ENCODE measurements at places on chromosomes 2 and 18.

DNA sequence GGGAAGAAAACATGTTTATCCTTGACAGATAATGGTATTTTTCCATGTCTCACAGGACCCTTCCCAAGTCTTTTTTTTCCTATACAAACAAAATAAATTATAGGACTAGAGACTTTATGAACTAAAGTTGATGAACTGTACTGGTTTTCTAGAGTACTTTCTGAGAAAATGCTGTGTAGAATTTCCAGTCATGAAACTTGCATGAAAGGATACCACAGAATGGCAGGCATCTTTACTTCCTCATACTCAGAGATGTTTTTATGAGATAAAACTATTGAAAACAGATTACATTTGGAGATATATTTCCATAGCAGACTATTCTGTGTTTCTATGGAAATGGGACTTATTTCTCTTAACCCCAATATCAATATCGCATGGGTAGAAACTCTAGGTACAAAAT, 403.5 kb downstream of the PARD3B start:
- no peak for DNase-seq

DNA sequence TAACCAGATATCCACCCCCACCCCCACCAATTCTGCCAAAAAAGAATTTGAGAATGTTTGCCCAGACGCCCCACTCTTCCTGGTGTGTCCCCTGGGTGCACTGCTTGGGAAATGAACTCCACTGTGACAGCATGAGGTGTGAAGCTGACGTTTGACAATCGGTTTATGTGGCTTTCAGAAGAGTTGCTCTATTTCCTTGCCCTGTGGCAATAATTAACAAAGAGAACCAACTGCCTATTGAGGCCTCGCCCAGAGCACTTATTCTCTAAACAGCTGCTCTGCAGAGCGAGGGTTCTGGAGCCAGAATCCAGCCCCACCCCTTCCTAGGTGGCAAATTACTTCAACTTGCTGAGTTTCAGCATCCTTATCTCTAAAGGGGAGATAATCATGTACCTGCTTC, 115.8 kb upstream of the SIX3 start:
- no peak for DNase-seq

DNA sequence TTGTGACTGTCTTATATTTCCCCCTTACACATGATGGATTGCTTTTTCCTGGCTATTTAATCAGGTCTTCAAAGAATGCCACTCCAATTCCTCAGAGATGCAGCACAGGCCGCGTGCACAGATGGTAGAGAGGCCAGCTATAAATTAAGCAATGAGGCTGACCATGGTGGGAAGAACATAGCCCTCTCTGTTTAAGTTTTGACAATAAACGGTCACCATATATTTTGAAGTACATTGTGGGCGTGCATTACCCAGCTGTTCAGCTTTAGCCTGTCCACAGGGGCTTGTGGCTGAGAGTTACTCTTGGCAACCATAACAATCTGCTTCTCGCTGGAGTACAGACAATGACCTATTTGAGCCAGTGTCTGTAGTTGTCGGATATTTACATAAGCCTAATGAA, 730.8 kb downstream of the DCC start:
- DNase-seq = no peak

- no peak for DNase-seq
These were observed 790.8 kb downstream of the SOCS6 start for GRCh38 chr18:71079606-71080005.

- DNase-seq = no peak
These were observed 610.2 kb upstream of the SYT4 start for GRCh38 chr18:43887491-43887890.

DNA sequence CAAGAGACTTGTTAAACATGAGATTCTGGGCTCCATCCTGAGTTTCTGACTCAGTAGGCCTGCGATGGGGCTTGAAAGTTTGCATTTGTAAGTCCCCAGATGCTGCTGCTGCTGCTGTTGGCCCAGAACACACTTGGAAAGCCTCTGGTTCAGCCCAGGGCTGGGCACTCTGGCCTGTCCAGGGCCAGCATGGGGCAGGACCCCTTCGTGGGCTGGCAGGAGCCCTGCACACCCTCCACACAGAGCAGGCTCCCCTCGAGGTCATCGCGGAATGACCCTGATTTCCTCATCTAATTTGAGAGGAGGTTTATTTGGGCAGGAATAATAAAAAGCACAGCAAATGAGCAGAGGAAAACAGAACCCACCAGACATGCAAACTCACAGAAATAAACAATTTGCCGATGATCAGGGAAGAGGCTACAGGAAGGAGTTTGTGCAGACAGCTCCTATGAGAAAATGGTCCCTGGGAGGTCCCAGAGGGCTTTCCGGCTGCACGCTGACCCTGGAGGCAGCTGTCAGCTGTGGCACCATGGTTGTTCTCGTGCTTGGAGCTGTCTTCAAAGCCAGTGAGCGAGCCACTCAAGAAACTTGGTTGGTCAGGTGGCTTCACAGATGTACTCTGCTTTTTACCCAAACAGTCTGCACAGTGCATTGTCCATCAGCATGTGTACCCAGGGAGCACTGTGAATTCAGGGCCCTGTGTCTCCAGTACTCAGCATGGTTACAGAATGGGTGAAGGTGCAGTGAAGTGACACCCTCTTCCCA, 119.3 kb downstream of the GLI2 start:
- no peak for DNase-seq

GRCh38 chr2:165815299-165816141, 21.5 kb upstream of the GALNT3 start:
- peak; percentile 45 for DNase-seq

GRCh38 chr2:224657349-224657748, 58.8 kb downstream of the CCDC195 start:
- DNase-seq = no peak

- DNase-seq = peak; percentile 8
These were observed 116.2 kb downstream of the RIF1 start for GRCh38 chr2:151525821-151526373.

DNA sequence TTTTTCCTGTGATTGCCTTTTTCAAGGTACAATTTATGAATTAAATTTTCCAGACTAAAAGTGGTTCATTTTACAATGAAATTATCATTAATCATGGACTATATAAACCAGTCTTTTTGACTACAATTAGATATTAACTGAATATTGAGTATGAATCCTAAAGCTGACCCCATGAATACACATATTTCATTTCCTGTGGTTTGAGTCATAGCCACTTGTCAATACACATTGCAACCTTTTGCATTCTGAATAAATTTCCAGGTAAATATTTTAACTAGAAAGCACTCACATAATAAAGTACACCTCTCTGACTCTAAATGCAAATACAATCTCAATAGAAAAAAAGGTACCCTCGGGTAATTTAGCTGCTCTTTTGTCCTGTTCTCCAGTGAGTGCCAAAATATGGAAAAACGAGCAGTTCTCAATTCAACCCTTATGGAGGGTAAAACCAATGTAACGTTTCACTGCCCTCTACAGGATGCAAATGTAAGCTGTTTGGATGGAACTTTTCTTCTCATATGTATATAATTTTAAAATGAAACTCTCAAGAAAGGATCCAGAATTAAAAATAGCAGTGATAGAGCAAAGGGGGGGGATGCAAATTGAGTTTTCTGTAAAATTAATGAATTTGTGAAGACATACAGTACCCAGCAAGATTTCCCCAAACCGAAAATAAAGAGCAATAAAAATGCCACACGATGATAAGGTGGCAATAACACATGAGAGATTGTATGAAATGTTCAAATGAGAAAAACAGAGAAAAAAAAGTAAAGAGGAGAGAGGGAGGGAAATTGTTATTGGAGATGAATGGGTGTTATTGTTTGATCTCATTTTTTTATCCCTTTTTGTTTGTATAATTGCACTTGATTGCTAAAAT, 1795.7 kb upstream of the PIK3C3 start:
- DNase-seq = peak; percentile 10

- DNase-seq = no peak
These were observed 159.6 kb downstream of the LDLRAD4 start for GRCh38 chr18:13378150-13378549.

- no peak for DNase-seq
These were observed 22.7 kb downstream of the C1D start for GRCh38 chr2:68040078-68040477.

DNA sequence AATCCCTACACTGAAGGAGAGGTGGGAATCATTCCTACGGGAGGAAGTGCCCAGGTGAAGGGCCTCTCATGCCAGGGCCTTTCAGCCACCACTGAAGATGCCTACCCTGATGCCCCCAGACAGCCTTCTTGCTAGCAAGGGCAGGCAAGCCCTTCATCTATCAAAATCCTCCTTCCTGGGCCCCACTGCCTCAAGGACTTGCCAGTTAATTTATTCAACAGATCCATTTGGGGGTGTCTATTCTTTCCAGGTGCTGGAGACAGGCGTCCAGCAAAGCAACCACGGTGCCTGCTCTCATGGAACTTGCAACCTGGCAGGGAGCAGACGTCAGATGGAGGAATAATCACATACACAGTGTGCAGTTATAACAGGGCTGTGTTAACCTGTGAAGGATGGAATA, 95.5 kb downstream of the GYPC start:
- no peak for DNase-seq

DNA sequence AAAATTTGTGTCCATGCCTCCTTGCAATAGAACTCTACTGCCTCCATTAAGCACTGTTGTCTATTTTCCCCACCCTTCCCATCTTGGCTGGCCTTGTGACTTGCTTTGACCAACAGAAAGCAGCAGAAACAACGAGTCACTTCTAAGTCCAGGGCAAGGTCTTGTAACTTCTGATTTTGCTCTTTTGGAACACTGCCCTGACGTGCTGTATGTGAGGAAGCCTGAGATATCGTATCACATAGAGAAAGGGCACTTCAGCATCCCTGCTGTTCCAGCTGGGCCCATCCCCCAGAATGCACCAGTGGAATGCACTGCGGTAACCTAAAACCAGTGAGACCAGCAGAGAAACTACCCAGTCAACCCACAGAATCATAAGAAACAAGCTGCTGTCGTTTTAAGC, 28.1 kb downstream of the NCKAP1 start:
- no peak for DNase-seq

DNA sequence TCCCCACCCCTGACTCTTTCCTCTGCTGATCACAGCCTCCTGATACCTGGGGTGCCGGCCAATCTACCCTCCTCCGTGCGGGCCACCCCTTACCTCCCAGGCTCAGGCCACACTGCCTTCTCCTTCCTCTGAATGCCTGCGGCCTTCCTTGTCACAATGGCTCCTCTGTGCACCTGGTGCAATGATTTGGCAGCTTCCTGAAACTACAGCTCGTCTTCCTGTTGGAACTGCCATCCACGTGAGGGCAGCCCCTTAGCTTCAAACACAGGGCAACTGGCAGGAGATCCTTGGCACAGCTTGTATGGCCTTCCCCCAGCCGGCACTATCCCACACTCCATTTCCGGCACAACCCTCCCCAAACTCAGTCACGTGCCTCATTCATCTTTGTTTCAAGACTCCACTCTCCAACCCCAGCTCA, 69.0 kb downstream of the STPG4 start:
- DNase-seq = no peak

DNA sequence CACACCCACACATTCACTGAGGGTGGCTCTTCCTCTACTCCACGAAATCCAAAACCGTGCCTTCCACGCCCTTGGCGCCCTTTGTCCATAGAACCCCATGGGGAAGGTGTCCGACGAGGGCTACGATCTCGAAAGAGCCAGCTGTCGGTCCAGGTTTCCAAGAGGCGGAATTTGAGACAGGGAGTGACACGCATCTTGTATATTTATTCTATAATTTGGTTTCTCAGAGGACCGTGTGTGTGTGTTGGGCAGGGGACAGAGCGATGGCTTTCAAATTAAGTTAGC, 726 bp downstream of the C2orf69 start:
- DNase-seq = no peak

DNA sequence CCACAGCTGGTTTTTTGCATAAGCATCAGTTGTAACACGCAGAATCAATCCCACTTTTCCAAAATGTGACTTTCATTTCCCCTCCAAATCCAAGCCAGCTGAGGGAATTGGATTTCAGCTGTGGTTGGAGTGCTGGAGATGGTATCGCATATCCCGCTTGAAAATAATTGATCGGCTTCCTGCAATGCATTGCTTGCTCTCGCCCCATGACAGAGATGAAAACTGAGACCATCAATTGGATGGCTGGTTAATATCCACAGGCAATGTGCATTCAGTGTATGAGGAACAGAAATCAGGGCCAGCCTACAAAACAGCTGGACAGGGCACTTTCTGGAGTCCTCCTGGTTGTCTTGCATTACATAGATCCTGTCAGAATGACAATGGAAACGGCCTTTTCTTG, 135.3 kb downstream of the MAIP1 start:
- no peak for DNase-seq

DNA sequence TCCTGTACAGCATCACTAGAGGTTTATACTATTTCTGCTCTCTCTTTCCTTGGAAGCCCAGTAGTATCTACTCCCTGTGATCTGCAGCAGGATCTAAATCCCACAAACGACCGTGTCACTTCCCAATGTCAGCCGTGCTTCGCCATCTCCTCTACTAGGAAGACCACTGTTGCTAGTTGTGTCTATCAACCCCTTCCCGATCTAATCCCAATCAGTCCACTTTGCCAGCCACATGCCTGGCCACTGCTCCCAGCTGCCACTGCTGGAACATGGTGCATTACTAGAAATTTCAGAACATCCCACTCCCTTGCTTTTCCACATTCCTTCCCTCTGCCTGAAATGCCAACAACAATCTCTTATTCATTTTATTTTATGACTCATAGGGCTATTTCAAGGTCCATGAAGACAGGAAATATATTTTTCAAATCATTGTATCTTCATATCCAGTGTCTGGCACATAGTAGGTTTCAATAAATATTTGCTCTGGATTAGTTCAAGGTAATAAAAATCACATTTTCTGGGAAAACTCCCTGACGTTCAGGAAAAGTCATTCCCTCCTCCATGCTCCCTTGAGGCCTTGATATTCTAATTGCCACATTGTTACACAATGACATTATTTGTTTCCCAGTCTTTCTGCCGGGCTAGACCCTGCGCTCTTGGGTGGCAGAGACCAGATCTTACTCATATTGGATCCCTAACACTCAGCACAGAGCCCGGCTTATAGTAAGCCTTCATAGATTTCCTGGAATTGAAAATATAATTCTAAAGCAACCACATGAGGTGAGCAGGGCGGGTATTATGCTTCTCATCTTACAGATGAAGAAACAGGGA, 2.1 kb upstream of the TRIB2 start:
- DNase-seq = no peak

GRCh38 chr2:854460-854859, 96.2 kb upstream of the SNTG2 start:
- DNase-seq = peak; percentile 4

GRCh38 chr18:34370704-34371395, 146.1 kb upstream of the NOL4 start:
- DNase-seq = no peak

GRCh38 chr18:32881009-32881408, 108.2 kb upstream of the KLHL14 start:
- DNase-seq = no peak

GRCh38 chr2:187165936-187166610, 282.0 kb downstream of the CALCRL start:
- DNase-seq = no peak

GRCh38 chr2:180990337-180990736, 9.9 kb downstream of the UBE2E3 start:
- DNase-seq = no peak

DNA sequence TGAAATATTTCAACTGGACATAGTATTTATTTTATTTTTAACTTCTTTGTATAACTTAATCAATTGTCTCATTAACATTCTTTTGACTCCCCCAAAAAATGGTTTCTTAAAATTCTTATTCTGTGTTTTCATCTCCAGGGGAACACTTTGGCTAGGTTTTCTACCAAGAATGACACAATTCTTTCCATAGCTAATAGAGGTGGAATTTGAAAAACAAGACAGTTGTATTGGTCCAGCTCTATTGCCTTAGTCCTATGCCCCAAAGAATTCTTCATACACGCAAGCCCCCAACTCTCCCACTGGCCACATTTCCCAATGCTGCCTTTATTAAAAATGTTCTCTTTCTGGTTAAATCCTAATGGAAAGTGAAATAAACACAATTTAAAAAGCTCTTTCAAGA, 104.7 kb upstream of the PKDCC start:
- DNase-seq = no peak

Data from suppressor macrophage (primary cell).